ENCODE measurements at places on chromosomes 13 and 19.

DNA sequence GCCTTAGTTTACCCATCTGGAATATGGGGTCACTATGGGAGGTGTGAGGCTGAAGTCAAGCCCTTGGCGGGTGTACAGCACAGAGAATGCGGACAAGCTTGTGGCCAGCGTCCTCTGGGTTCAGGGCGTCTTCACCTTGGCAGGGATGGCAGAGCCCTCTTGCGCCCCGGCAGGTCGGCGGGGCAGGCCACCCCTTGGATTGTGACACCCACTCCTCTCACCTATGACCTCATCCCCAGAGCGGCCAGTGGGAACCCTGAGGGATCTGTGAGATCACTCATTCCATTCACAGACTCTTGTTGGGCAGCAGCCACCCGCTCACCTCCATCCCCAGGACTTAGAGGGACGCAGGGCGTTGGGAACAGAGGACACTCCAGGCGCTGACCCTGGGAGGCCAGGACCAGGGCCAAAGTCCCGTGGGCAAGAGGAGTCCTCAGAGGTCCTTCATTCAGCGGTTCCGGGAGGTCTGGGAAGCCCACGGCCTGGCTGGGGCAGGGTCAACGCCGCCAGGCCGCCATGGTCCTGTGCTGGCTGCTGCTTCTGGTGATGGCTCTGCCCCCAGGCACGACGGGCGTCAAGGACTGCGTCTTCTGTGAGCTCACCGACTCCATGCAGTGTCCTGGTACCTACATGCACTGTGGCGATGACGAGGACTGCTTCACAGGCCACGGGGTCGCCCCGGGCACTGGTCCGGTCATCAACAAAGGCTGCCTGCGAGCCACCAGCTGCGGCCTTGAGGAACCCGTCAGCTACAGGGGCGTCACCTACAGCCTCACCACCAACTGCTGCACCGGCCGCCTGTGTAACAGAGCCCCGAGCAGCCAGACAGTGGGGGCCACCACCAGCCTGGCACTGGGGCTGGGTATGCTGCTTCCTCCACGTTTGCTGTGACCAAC is at the start of gene SPACA4:
Gene SPACA4, plus strand, starts transcription at position 280 of the 896 bp plus-strand sequence. Its CDS starts 237 bp downstream, at position 517.
- DNase-seq, result no peak

DNA sequence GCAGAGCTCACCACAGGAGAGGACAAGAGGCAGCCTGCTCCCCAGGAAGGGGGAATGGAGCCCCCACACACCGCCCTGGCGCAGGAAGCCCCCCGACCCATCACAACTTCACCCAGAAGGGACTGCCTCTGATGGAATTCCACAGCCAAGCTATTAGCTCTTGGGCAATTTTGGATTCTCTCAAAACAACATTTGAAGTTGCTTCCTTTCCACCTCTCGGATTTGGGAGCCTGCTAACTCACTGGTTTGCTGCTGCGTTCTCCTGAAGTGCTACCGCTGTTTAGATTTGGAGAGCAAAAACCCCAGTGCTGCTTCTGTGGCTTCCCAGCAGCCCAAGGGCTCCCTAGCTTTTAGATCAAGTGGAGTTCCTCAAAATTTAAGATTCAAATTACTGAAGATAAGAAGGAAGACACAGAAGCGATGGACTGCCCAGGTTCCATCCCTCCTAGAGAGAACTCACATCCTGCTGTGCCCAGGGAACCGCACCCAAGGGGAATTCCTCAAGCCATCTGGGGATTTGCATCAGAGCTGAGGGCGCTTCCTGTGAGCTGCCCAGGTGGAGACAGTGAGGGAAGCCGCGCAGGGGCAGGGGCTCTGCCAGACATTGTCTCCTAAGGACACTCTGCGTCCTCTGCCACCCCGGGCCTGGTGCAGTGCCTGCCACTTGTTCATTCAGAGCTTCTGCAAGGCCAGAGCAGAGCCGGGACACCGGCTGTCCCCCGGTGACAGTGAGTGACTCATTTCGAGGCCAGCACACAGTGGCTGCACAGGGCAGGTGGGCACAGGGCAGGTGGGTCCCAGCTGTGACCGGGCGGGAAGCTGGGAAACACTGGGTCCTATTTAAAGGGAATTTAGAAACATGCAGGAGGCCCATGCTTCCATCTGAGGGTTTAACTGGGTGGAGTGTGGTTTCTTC is 45.5 kb downstream of the COL4A1 start:
- DNase-seq, result no peak

- no peak for DNase-seq
Observed at GRCh38 chr19:57083711-57084110, 36.1 kb upstream of the USP29 start.

- no peak for DNase-seq
Observed at GRCh38 chr13:44609137-44609536, 33.0 kb upstream of the TSC22D1 start.

GRCh38 chr19:45090034-45090433 is 2.9 kb upstream of the PPP1R37 start:
- DNase-seq, result no peak

- DNase-seq, result no peak
Observed at GRCh38 chr19:8307400-8307964, 676 bp downstream of the CD320 start.

DNA sequence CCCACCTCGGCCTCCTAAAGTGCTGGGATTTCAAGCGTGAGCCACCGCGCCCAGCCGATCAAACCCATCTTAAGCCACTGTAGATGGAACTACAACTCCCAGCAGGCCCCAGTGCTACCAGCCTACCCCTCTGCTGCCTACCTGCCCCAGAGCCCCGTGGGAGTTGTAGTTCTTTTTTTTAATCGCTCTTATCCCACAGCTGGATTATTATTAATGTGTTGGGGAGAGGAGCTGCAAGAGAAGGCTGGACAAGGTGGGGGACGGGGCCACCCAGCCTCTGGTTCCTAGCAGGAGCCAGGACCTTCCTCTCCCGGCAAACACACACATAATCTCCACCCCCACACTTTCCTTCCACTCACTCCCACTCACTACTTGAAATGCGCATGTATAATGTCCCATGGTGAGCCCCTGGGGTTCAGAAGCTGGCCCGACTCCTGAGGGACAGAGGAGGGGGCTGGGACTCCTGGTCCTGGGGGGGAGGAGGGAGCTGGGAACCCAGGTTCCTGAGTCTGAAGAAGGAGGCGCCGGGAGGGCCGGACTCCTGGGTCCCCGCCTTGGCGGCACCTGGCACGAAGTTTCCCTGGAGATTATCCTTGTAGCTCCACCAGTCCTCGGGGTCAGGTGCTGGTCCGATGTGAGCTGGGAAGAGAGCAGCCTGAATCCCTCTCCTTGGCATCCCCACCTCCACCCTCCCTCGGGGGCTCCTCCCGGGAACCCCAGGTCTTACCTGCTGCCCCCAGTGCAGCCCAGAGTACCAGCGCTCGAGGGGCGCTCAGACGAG is 958 bp downstream of the CA11 start:
- peak; percentile 43 for DNase-seq

DNA sequence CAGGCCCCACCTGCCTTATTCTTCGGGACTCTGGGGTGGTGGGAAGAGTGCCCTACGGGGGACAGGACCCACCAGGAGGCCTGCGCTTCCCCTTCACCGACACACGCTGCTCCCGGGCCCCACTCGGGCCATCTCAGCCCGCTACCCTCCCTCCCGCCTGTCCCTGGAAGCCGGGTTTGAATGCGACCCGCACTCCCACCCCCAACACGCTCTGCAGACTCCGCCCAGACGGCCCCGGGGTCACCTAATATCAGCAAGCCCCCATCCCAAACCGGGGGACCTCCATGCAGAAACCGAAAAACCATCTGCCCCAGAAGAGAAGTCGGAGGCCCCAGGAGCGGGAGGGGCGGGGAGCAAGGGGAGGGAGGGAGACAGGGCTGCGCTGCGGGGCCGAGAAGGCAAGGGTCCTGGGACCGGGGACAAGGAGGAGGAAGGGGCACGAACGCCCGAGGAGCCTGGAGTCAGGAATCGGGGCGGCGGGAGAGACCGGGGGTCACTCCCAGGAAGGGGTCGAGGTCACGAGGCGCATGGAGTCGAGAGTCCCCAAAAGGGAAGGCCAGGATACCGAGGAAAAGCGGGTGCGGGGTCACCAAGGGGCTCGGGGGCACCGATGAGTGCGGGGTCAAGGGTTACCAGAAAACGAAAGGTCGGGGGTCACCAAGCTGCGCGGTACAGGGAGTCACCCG is 766 bp downstream of the SBNO2 start:
- DNase-seq, result no peak

DNA sequence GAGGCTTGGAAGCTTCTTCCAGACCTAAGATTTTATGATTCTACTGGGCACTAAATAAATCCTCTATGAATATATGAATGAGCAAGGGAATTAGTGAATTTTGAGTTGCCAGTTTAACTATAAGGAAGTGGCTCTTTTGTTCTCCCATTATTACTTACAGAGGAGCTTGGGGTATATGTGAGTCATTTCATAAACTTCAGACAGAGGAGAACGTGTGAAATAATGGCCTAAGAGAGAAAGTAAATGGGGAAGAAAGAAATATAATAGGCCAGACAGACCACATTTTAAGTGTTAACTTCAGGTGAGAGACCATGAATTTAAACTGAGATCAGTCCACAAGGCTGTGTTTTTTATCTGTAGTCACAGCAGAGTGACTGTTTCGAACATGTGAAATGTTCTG is 570.9 kb downstream of the GPC6 start:
- no peak for DNase-seq

DNA sequence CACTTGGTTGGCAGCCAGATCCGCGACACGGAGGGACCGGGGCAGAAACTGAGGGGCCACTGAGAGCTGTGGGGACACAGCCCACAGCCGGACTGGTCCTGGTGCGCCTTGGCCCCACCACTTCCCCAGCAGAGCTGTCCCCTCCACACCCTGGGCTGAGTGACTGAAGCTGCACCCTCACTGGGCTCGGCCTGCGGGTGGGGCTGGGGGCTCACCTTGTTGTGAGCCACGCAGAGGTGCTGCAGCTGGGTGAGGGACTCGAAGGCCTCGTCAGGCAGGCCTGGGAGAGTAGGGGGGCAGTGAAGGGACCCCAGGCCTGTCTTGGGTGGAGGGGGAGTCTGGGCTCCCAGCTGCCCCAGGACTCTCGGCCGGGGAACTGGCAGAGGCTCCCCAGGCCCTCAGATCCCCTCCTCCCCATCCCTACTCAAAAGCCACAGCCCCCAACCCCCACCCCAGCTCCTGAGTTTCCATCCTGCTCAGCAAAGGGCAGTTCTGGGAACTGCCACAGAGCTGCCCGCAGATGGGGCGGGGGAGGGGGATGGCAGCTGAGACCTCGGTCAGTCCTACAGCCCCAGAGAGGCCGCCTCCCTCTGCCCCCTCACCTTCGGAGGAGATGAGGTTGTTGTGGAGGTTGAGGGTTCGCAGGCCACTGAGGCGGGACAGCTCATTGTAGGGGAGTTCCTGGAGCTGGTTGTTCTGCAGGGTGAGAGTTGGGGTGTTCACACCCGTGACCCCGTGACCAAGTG is 2.3 kb downstream of the PODNL1 start:
- DNase-seq, result no peak

DNA sequence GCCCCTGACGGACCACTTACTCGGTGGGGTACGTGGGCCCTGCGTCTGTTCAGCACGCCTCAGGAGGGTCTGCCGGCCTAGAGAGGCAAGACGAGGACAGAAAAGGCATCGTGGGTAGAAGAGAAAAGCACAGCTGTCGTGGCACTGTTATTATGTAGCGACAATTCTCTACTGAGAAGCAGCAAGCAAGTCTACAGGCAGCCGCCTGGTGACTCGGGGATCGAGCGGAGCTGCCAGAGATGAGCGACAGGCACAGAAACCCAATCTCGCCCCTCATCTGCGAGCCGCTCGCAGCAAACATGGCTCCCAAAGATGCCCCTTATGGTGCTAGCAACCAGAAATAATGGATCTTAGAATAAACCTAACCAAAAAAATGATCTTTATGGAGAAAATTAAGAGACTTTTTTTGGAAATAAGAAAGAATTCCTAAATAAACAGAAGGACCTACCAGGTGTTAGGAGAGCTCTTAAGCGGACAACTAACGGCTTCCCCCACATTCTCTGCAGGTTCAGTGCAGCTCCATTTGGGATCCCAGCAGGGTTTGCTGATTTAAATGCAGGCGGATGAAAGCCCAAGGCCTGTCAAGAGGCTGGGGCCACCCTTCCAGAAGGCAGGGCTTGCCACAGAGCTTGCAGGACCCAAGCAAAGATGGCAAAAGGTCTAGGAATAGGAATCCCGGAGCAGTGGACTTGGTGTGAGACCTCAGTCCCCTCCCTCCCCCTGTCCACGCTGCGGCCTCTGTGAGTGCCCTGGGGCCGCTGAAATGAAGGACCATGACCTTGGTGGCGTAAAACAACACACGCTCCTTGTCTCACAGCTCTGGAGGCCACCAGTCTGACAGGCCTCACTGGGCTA is 152.6 kb downstream of the KDM4B start:
- no peak for DNase-seq

- no peak for DNase-seq
Observed at GRCh38 chr19:5452594-5453565, 2.3 kb upstream of the ZNRF4 start.

- DNase-seq, result no peak
Observed at GRCh38 chr13:59531571-59532091, 632.1 kb downstream of the DIAPH3 start.

- DNase-seq, result peak; percentile 87
Observed at GRCh38 chr19:58009666-58010301, 7.2 kb upstream of the ZNF606 start.

DNA sequence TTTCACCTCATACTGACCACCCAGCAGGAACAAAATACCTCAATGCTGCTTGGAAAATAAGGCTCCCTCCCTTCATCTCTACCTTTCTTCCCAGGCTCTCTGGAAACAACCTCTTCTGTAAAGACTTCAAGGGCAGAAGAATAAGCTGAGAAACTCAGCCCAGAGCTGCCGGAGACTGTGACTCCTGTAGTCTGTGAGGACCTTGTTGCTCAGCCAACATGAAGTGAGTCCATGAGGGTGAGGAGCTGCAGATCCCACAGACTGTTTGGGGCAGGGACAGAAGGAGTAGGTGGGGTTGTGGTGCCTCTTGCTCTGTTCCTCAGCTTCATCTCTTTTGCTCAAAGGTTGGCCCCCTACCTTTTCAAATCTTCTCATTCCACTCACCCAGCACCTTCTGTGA is 7.8 kb downstream of the LILRA5 start:
- DNase-seq, result no peak
